ENCODE measurements at places on chromosomes 7 and 10. TPM values are rescaled to one million over a fixed set of nuclear protein-coding genes. Genes with fewer than 3 reads are reported as not detected.

Gene TAS2R5
- polyA plus RNA-seq = 0.32 TPM

Gene PTPN20
- not detected for polyA plus RNA-seq

Gene ZNF425
- polyA plus RNA-seq = 1.2 TPM

- no peak for DNase-seq
These were observed 78.9 kb downstream of the MTPN start for GRCh38 chr7:135898226-135898625.

DNA sequence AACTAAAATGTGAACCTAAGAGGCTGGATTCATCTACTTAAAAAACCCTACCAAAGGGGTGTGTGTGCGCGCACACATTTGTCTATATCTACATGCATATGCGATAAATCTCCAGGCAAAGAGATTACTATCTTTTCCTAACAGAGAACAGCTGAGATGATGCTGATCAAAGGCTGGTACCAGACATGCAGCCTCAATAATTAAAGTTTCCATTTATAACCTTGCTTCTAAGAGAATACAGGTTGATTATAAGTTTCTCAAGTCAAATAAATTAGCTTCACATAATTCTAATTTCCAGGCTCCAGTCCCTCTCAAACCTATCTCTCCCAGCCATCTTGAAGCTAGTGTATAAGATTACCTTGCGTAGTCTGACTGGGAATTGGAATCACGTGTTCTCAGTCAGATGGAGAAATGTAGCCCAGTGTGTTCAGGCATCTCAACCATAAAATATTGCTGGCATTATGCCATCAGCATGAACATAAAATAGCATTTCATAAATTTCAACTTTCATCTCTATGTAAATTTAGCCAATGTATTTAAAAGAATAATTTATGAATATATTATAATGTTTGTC, 1062.0 kb downstream of the XPNPEP1 start:
- no peak for DNase-seq

DNA sequence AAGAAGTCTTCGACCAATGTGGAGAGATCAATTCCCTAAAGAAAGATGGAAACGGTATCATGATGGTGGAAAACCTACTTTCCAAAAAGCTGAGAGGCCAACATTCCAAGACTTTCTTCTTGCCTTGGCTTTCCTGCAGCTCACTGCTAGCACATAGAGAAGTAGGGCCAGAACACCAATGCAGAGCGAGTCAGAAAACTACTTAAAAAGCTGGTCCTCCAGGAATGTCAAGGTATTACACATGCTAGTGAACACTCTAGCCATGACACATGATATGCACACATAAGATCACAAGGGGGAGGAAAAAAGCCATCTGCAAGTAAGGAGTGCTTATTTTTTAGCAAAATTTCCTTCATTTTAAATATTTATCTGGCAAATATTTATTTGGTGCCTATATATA, 22.7 kb downstream of the GPAM start:
- DNase-seq = no peak

DNA sequence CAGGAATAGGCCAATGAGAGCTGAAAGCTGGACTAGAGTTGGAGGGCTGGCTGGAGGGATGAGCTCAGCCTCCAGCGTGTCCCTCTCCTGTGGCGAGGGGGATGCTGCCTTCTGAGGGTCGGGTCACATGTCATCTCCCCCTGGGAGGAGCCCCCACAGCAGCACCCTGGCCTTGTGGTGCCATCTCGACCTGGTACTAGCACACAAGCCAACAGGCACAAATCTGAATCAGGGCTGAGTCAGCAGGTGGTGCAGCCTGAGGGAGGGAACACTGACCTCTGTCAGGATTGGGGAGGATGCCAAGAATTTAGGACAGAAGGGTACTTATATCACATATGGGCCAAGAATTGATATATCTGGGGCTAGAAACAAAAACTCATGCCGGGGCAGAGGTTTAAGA, 280.4 kb downstream of the CELF2 start:
- no peak for DNase-seq

GRCh38 chr7:104960741-104961448, 53.1 kb upstream of the KMT2E start:
- DNase-seq = no peak
